ENCODE measurements at places on chromosomes 3 and 15.

GRCh38 chr15:74304431-74304830 is 63.0 kb downstream of the CYP11A1 start:
- no peak for DNase-seq

DNA sequence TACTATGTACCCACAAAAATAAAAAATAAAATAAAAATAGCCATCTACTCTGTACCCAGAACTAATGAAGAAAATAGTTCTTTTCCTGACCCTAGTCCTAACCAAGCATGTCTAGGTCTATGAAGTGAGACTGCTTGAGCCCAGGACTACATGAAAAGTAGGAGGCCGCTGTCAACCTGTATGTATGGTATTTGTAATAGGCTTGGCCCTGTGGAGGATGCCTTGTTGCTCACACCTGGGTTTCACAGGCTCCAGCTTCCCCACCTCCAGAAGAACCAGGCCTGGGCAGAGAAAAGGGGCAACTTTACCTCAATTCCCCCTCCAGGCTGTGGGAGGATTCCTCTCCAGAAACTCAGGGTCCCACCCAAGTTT is 6.8 kb upstream of the PKM start:
- no peak for DNase-seq

DNA sequence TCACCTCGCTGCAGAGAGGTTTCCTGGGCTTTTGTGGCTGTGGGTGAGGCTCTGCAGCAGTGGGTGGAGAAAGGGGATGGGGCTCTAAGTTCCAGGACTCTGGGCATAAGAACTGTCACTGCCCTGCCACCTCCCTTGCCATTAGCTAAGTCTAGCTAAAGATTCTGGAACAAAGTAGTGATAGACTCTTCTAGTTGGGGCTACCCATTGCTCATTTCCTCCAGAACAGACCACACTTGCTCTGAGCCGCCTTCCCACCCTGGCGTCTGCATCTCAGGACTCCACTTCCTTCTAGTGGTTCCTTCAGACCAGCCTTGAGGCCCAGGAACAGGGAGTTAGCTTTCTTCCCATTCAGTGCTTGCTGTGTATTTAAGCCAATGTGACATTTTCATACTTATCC is 7.5 kb downstream of the ARHGAP31 start:
- DNase-seq, result no peak

- DNase-seq, result no peak
These were observed 10.1 kb upstream of the ITGA11 start for GRCh38 chr15:68442041-68442440.
